Activated naive CD8-positive, alpha-beta T cell treated with anti-CD3 and anti-CD28 coated beads, Interleukin-2, amount 50 U/mL, for 24 hours (primary cell): ENCODE measurements at places on chromosomes 5 and 9.

DNA sequence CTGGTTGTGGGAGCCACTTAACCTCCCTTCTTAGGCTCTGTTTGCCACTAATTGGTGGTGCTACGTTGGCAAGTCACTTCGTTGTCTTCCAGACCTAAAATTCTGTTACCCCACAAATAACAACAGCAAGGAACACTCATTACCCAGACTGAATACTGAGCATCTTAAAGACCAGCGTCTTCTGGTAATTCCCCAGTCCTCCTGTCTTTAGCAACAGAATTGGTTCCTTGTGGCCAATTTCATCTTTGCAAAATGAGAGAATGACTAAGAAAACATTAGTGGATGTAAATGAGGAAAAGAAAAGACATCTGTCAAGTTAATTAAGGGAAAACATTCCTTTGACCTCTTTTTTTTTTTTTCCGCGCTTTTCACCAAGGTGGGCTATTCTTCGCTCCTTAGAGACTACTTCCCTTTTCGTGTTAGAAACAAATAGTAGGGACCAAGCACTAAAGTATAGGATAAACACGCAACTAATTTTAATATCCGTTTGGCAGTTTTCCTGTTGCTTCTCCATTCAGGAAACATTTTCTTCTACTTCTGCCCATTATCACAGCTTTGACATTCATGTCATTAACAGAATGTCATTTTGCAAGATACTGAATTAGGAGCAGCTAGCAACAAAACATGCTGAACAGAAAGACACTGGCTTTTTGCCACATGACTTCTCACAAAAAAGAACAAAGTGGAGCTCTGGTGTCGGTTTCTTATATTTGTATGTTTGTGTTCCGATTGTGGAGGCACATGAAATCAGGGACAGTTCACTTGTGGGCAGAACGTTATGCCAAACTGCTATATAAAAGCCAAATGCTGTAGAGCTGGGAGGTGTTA lies 154.2 kb downstream of the CD180 start:
- DNase-seq, result no peak

- DNase-seq, result no peak
Measured at GRCh38 chr5:7904170-7904569, 35.2 kb downstream of the MTRR start.

GRCh38 chr9:108412755-108413154 lies 443.0 kb downstream of the ACTL7B start:
- no peak for DNase-seq

GRCh38 chr9:35510754-35511428 lies 21.0 kb downstream of the RUSC2 start:
- DNase-seq, result no peak
